Fibroblast of pulmonary artery (primary cell): ENCODE measurements at places on chromosomes 3 and 15.

GRCh38 chr3:172461530-172462138 is 13.4 kb upstream of the GHSR start:
- peak; percentile 50 for DNase-seq

DNA sequence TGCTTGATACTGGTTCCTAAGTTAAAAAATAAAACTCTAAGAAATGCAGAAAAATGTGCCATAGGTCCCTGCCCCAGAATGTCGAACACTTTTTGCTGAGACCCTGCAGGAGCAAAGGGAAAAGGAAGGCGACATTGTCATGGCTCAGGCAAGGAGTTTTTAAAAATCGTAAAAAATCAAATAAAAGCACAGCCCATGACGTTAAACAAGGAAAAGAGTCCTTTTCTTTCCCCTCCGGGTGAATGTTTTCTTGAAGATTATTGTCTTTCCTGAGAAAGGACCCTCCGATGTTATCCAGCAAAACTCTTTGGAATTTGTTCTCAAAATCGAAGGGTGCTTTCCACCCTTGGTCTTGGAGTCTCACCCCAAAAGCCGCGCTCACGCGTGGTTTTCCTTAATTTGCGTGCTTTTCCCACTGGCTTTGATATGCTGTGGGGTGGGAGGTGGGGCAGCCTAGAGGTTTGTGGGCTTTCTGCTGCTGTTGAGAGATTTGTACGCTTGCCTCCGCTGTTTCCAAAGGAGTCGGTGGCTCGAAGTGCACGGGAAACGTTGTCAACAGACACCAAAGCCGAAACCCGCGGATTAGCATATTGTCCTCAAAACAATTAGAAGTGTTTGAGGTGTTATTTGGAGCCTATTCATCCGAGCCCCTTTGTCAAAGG is 2.9 kb downstream of the SOX14 start:
- DNase-seq = no peak

DNA sequence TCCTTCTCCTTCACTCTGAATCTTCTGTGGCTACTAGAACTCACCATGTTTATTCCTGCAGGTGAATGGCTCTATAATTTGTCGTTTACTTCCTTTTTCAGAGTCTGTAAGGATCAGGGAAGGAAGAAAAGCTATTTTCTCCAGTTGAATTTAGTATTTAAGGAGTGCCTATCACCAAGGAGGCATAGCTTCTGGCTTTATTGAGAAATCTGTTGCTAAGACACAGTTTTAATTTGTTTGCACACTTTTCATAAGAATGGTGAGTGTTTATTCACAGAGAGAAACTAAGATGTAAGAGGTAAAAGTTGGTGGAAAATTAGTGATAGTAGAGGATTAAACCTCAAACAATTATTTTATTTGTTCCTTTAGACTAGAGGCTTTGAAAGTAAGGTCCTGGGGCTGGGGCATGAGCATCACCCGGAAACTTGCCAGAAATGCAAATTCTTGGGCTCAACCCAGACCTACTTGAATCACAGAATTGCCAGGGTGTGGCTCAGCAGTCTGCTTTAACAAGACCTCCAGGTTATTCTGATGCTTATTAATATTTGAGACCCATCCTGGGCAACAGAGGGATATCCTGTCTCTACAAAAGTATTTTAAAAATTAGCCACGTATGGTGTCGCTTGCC is 461.3 kb downstream of the AGBL1 start:
- no peak for DNase-seq

GRCh38 chr3:126211569-126211968 is 31.2 kb upstream of the ALDH1L1 start:
- DNase-seq = no peak

- DNase-seq = peak; percentile 44
These were observed 10.2 kb downstream of the PLSCR5 start for GRCh38 chr3:146594843-146595482.

- peak; percentile 93 for DNase-seq
These were observed 1.3 kb upstream of the TWF2 start for GRCh38 chr3:52240059-52240885.

- no peak for DNase-seq
These were observed 79.7 kb upstream of the C2CD4B start for GRCh38 chr15:62244762-62245161.

DNA sequence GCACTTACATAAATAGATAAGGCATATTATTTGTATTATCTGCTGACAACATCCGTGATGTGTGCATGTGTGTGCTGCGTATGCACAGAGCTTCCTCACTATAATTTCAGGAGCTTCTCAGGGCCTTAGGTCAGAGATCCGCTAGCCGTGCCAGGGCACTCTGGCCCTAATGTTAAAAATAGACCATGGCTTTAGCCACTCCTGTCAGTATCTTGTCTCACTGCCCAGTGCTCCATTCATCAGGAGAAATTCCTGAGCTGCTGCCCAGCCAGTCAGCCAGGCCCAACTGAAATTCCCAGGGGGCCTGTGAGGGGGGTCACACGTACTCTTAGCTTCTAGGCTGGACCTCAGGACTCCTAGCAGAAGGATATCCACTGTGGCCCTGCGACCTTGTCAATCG is 70.0 kb upstream of the ABHD2 start:
- DNase-seq = peak; percentile 51

- no peak for DNase-seq
These were observed 1.9 kb upstream of the UBR1 start for GRCh38 chr15:43107751-43108150.

GRCh38 chr3:135965506-135966270 is at the start of gene PPP2R3A:
TSS of gene PPP2R3A (plus strand) at chr3:135965728. CDS start at chr3:136001499, 35,771 bp downstream.
- peak; percentile 85 for DNase-seq

DNA sequence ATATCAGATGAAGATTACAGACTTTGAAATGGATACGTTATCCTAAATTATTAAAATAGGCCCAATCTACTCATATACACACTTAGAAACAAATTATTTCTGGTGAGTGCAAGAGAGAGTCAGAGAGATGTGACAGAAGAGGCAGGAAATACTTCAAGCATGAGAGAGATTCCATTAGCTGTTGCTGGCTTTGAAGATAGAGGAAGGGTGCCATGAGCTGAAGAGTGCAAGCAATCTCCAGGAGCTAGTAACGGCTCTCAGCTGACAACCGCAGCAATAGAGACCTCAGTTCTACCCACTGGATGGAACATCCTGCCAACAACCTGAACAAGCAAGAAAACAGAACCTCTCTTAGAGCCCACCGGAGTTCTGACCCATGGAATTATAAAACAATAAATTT is 270.7 kb upstream of the SLITRK3 start:
- DNase-seq = peak; percentile 31

DNA sequence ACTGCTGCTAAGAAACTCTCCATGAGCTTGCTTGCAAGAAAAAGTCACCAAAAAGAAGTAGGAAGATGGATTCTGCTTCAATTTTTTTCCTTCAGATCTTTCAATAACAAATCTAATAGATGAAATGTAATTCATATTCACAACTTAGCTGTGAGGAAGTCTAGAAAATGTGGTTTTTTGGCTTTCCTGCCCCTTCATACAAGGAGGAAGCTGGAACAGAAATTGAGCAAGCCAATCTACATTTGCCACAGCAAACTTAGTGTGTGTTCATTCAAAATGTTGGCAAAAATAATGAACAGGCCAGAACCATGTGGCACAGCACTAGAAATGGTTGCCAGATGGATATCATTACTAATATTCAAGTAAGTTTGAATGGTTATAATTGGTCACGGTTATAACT is 93.2 kb upstream of the NEDD4 start:
- no peak for DNase-seq

DNA sequence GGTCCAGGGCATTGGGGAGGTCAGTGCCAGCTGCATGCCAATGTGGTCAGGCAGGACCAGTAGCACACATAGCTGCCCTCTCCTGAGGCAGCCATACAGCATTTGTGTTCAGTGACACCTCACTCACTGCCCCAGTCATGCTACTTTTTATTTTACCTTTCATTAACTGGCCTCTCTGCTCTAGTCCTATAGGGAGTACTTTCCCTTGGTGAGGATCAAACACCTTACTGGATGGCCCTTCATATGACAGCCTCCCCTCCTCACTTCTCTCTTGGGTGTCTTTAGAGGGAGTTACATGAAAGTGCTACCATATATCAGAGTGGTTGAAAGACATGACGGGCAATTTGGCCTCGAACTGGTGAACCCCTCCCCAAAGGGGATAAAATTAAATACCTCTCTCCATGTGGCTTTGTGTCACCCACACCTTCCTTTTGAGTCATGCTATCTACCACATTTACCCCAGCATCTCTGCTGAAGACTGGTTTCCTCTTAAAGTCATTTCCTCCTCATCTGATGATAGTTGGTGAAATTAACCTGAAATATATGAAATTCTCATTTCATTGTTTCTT is 17.6 kb downstream of the RLBP1 start:
- DNase-seq = no peak

DNA sequence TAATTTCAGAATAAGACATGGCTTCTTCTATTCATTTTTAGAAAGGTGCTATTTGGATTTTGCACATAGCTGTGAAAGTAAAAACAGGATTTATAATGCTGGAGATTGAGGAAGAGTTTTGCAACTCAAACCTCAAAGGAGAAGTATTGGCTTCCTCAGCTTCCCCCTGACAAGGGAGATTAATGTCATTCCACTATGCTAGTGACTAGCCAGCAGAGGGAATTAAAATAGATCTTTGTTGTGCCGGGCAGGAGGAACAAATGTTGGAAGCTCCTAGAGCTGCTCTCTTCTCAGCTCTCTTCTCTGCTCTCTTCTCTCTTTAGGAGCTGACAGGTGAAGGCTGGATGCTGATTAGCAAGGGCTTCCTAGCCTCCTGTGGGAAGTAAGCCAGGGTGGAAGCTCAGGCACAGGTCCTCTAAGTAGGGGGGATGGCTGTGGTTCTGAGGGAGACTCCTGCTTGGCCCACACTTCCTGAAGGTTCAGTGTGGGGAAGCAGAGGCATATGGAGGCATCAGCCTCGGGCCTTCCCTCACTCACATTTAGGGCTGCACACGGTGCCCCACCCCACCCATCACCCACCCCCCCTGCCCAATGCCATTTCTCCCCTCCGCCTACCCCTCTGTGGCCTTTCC is 29.6 kb downstream of the CX3CR1 start:
- DNase-seq = peak; percentile 7

- DNase-seq = no peak
These were observed 244.0 kb upstream of the TPM1 start for GRCh38 chr15:62798536-62798935.

- peak; percentile 71 for DNase-seq
These were observed 77.0 kb downstream of the ITGA11 start for GRCh38 chr15:68354923-68355322.

DNA sequence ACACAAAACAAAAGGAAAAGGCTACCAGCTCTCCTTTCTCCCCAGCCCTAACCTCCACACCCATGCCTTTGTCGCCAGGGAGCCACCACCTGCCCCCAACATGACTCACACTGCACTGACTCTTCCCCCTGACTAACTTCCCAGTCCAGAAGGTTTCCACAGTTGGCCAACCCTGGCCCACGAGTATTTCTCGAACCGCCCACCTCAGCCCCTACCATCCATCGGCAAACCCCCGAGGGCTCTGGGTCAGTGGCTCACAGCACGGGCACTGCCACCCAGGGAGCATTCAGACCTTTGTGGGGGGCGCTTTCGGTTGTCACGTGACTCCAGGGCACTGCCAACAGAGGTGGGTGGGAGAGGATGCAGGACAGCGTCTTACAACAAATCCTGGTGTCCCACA is 152.3 kb downstream of the LRRC28 start:
- no peak for DNase-seq

GRCh38 chr3:30586096-30586805 is 20.1 kb upstream of the TGFBR2 start:
- no peak for DNase-seq

DNA sequence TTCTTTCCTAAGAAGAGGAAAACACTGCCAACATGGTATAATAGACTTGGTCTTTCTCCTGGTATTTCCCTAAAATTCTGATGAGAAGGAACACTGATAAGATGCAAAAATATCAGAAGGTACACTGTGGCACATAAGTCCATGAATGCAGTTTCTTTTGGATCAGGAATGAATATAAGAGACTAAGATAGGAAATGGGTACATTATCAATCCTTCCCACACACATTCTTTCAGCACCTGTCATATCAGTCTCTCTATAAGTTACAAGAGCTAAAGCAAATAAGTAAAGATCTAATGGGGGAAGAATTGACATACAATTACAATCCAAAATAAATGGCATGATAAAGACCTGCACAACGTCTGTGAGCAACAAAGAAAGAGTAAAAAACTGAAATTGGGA is 1101.0 kb downstream of the ROBO2 start:
- DNase-seq = no peak

DNA sequence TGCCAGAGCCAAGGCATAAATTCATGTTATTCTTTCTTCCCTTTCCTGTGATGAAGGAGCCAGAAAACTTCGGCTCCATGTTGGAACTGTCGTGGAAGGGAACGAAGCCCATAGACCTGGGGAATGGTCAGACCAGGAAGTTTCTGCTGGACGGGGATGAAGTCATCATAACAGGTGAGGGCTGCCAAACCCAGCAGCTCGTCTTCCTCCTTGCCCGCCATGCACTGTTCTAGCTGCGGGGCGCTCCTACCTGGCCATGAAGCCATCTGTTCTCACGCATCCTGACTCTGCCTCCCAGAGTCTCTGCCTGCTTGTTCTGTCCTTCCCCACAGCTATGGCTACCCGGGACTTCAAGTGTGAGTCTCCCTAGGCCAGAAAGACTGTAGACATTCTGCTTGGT is 28.2 kb downstream of the FAH start:
- no peak for DNase-seq

DNA sequence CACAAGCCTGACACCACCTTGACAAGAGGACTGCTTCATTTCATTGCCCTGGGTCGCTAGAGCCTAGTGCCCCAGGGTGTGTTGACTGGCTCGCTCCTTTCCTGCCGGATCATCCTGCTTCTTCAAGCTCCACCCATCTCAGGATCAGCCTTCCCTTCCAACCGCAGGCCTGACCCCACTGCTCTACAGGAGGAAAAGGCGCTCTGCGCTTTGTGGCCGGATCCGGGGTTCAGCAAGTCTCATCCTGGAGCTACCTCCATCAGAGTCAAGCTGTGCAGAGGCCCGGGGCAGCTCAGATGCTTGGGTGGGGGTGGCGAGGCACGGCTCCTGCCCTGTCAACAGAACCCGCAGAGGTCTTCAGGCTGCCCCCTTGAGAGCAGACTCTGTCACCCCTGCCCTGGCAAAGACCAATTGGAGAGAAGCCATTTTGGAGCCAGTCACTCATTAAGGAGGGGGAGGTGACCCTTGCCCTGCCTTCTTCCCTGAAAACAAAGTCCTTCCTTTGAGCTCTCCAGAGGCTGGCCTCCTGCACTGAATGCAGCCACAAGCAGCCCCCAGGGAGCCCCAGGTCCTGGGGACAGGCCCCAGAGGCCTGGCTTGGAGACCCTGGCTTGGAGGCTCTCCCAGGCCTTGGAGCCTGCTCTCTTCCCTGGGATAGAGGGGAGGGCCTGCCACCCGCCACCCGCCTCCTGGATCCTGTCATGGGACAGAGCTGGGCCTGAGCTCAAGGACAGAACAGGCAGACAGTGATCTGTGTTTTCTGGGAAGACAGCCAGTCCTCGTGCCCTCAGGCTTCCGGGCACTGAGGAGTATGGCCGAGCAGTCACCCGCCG is 80.3 kb downstream of the CPN2 start:
- DNase-seq = peak; percentile 72

DNA sequence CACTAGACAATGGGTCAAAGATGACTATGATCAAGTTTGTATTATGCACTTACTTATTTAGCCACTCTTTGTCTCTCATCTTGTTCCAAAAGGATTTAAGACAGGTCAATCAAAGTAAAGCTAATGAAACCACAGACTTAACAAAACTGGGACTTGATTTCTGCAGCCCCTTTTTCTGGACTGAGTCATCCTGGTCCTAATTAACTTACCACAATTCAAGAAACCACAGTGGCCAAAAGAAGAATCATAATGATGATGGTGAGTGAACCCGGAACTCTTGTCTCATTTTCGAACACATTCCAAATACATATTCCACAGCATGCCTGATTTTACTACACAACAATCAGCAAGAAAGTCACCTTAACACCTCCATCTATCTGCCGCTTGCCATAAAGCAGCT is 1333.0 kb downstream of the ROBO1 start:
- no peak for DNase-seq

- DNase-seq = peak; percentile 53
These were observed 24.1 kb upstream of the SACM1L start for GRCh38 chr3:45665101-45665572.
